Renal cortical epithelial cell (primary cell): ENCODE measurements at places on chromosomes 5 and 9.

- no peak for DNase-seq
Observed at GRCh38 chr5:172505403-172505759, 51.1 kb upstream of the SH3PXD2B start.

GRCh38 chr9:77968506-77968905 lies 63.1 kb downstream of the GNAQ start:
- DNase-seq, result no peak

DNA sequence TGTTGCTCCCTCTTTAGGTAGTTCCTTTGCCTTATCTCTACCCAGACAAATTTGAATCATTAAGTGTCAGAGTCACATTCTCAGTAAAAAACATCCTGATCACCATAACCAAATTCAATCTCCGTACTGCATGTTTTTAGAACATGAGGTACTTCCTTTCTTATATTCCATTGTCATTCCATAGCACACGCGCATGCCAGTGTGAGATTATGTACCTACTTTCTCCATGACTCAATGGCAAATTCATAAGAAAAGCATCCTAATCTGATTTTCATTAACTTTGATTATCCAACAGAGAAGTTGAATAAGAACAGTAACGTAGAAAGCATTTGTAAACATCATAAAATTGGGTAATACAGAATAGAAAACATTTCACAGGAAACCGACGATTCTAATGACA lies 1118.6 kb upstream of the CDH9 start:
- DNase-seq, result no peak

GRCh38 chr5:76273206-76273885 lies 129.7 kb upstream of the IQGAP2 start:
- no peak for DNase-seq

GRCh38 chr5:106241409-106241808 lies 1429.3 kb downstream of the EFNA5 start:
- peak; percentile 17 for DNase-seq
